ENCODE measurements at places on chromosomes 7 and 10.

DNA sequence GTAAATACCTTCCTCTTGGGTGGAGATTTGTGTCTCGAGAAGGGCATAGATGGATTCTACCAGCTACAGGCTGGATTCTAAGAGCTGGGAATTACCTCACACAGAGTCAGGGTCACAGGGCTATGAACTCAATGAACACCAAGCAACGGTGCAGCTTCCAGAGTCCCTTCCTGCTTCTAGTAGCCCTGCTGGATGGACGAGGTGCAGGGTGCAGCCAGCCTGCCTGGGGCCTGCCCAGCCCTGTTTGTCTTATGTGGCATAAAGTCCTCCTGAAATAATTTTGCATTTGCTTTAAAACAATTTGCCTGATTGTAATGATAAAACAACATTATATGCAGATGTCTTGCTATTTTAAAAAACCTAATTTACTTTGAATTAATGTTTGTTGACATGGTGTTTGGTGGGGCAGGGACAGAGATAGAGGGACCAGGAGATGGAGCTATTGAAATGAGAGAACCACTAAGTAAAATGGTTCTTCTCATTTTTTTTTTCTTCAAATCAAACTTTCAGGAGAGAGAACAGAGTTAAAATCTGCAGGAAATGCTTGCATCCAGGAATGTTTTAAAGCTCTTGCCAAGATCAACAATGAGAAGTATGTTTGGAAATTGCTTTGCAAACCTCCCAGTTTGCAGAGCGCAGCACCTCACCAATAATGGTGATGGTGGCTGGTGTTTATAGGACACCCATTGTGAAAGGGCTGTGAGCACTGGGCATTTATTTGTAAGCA is 305.4 kb upstream of the PODXL start:
- DNase-seq, result no peak

DNA sequence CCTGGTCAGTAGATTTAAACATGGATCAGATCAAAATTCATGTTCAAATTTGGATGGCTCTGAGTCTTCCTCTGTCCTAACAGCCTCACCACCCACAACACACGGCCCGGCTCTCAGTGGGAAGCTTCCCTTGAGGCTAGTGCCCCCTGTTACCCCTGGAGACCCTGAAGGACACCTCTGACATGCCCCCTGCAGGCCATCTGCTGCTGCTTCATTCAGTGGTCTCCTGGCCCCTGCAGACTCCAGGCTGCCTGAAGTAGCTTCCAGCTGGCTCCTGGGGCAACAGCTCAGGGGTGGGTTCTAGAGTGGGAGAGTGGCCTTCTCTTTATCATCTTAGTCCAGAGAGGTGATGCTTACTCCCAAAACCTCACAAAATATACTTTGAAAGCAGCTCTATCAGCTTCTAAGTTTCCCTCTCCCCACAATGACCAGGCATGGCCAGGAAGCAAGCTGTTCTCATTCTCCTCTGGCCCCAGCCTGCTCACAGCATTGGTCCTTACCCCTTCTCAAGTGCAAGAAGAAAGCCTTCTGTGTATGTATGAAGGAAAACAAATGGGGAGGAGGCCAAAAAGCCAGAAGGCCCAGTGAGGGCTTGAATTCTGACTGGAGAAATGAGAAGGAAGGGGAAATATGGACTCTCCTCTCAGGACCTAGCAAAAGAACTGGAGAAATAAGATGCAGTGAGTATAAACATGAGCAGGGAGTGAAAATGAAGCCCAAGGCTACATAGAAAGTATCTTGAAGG is 189.6 kb upstream of the INHBA start:
- DNase-seq, result no peak

GRCh38 chr10:1123972-1124371 is 67.8 kb downstream of the WDR37 start:
- no peak for DNase-seq

DNA sequence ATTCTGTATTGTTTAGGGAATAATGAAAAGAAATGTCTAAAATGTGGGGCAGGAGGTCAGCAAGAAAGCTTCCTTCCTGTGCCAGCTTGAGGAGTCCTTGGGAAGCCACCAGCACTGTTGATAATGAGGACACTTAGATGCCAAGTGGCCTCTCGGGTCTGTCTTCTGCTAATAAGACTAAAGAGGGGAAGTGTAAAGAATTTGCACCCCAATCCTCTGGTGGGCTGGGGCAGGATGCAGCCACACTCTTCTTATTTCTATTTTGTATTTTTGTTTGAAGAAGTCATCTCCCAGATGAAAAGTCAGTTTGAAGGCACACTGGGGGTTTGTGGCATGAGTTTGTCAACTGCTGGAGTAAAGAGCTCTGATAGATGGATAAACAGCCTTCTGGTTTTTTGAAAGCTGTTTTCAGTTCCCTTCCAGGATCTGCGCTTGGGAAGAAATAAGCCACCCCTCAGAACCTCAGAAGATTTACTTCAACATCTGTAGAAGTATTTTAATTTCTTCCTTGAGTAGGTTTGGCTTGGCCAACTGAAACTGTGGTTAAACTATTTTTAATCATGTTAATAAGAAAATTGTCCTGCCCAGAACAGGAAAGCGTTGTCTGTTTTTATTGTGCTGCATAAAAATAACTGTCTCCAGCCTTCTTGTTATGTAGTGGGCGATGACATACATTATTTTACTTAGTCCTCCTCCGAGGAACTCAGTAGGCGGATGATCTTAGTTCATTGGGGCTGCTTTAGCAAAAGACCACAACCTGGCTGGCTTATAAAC is 128.8 kb upstream of the GPR26 start:
- peak; percentile 7 for DNase-seq

DNA sequence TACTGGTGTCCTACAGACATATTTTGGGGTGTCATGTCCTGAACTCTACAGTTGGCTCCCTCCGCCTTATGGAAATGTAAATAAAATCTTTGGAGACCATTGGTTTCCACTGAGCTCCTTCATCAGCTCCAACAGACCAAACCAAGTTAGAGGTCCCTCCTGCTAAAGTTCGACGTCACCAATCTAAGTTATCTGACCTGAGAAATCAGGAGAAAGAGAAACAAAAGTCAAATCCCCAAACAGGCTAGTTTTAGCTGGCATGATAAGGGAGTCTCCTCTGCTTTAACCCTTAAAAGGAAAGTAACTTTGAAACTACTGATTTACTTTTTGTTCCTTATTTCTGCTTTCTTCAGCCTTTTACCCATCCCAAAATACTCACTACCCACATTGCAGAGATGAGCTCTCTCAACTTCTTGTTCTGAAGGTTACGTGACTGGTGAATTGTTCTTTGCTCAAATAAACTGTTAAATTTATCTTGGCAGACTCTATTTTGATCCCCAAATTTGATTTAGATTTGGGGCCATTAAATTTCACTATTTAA is 39.9 kb downstream of the AVL9 start:
- no peak for DNase-seq

- no peak for DNase-seq
Observed at GRCh38 chr10:78162853-78163252, 129.2 kb downstream of the RPS24 start.

- no peak for DNase-seq
Observed at GRCh38 chr10:132939957-132940790, 2.2 kb downstream of the CFAP46 start.
